ENCODE measurements at places on chromosomes 12 and 14.

DNA sequence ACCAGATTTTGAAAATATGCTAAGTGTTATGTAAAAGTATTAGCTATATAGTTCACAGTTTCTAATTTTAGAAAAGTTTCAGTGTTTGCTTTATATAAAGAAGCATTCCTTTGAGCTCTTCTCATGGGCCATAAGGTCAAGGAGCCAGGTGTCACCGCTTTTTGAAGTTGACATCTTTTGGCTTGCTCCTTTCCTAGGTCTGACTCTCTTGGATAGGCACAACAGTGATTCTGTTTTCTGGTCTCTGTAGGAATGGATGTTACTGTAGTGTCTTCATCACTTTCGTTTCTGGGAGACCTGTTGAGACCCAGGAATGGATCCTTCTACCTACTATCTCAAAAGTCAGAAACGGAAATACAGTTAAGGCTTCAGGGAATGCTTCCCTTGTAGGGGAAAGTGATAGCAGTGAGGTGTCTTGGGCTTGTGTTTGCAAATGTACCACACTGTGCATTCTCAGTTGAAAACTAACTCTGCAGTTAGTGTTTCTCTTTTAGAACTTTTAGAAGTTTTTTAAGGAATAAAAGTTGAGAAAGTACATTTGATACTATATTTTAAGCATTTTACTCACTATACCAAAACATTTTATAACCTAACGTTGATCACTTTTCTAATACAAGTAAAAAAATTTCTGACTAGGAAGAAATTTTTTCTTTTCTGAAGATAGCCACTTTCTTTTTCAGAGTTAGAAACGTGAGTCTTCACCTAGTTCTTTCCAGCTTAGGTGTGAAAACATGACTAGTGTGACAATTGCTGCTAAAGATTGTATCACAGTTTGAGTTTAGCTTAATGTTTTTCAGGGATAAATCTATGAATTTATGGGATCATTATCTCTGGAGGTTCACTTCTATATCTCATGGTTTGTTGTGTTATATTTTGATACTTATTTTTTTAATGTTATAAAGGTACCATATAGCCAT, 20.8 kb downstream of the VRK1 start:
- DNase-seq: no peak

- no peak for DNase-seq
These were observed 60.8 kb upstream of the RIMBP2 start for GRCh38 chr12:130776857-130777339.

DNA sequence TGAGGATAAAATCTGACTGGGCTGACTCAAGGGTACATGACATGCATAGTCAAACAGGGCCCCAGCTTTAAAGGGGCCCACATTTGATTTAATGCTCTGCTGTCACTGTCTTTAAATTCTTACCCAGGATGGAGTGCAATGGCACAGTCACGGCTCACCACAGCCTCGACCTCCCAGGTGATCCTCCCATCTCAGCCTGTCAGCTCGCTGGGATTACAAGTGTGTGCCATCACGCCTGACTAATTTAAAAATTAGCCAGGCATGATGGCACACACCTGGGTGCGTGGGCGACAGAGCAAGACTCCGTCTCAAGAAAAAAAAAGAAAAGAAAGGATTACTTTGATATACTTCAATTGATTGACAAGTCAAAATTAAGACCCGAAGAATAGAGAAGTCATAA, 9.2 kb upstream of the PLBD1 start:
- no peak for DNase-seq

DNA sequence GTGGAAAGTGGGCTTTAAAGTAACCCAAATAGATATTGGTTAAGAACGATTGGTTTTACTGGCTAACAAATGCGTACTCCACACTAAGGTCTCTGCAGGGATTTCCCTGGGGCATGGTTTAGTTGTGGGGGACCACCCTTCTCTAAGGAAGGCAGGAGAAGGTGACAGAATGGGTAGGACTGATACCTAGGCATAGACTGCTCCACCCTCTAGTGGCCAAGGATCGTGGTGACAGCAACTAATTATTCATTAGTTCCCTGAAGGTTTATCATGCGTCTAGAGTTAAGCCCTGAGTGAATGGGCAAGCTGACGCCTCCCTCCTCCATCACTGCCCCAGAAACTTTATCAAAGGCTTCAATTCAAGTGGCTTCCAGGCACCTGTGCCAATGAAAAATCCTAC, 9.1 kb downstream of the FAM181A start:
- no peak for DNase-seq

- DNase-seq: peak; percentile 98
These were observed 36.3 kb downstream of the LIMA1 start for GRCh38 chr12:50246873-50247612.

DNA sequence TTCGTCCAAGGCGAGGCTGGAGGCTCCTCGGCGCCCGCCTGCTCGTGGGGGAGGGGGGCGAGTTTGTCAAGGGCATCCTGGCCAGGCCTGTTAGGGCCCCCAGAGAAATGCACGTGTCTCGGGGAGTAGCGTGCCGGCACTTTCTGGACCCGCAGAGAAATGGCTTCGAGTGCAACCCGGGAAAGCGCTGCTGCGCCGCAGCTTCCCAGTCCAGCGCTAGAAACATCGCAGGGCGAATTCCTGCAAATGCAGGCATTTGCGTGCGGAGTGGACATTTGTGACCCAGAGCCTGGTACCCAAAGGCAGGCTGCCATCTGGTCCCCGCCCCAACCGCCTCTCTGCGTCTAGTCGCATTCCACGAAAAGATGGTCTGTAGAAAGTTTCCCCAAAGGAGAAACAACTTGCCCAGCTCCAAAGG, 756 bp downstream of the LGR5 start:
- DNase-seq: no peak

DNA sequence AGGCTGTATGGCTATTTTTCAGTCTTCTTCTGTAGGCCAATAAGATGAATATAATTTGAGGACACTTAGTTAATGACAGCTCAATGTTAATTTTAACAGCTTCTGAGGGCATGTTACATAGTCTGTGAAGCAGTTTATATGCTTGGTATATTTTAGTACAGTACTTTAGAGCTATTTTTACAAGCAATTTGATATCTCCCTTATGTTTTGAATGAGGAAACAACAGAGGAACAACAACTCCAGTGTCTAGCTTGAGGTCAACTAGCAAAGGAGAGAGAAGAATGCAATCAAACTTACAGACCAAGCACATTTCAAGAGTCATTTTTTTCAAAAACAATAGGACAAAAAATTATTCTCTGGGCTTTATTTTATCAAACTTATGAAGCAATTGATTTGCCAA, 469.1 kb upstream of the DCN start:
- DNase-seq: no peak

- no peak for DNase-seq
These were observed 88.8 kb downstream of the NAV3 start for GRCh38 chr12:77919450-77919849.

- DNase-seq: no peak
These were observed 6.4 kb downstream of the GNS start for GRCh38 chr12:64752833-64753238.

GRCh38 chr12:72777806-72778205, 505.6 kb downstream of the TRHDE start:
- no peak for DNase-seq

DNA sequence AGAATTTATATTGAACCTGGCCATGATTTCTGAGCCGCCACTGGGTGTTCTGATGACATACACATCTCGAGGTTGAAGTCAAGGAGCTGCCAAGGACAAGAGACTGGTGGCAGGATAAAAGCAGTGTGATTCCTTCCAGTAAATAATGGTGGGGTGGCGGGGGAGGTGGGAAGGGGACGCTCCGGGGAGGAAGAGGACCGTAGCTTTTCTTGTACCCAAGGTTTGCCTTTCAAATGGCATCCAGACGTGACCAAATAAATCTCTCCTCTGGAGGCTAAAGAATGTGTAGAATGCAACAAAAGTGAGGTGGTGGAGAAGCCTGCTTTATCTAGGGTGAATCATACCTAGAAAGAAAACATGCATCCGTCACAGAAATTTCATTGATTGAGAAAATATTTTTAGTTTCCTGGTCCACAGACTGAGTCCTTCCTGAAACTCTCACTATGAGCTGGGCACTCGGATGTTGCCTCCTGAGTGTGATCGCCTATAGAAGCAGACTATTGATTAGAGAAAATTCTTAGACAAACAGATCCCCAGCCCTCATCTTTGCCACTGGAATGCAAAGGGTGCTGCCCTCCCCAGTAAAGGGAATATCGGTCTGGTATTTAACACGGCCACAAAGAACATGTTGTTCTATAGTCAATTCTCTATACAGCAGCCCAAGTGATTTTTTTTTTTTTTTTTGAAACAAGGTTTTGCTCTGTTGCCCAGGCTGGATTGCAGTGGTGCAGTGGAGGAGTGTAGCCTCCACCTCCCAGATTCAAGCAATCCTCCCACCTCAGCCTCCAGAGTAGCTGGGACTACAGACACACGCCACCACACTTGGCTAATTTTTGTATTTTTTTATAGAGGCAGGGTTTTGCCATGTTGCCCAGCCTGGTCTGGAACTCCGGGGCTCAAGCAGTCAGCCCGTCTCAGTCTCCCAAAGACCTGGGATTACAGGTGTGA, 112.1 kb downstream of the DPF3 start:
- DNase-seq: peak; percentile 82

DNA sequence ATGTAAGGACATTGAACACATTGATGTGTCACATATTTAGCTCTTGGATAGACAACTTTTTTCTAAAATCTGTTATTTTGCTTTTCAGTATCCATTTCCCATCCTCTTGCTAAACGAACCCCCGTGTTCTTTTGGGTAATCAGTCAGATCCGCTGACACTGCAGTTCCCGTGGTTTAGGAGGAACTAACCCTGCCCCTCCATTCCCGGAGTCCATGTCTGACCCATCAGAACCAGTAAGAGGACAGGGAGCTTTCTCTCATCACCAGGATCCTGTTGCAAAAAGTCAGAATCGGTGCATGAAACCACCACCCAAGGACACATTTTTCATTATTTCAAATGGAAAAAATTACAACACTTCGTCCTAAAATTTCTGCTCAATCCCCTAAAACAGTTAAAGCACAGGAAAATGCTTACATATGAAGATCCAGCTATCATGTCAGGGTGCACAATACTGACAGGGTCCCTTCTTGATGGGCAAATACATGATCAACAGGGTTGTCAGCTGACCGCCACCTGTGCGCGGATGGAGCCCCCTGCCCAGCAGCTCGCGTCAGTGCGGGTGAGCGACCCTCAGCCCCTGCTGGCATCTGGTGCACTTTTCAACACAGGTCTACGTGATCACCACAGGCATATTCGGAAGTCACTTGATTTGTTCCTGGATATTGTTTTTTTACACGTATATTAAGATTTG, 276.8 kb downstream of the ADGRD1 start:
- no peak for DNase-seq

- peak; percentile 88 for DNase-seq
These were observed 43.5 kb downstream of the TMX1 start for GRCh38 chr14:51283402-51284085.

- peak; percentile 54 for DNase-seq
These were observed 9.2 kb downstream of the GLIPR1 start for GRCh38 chr12:75489613-75490210.

DNA sequence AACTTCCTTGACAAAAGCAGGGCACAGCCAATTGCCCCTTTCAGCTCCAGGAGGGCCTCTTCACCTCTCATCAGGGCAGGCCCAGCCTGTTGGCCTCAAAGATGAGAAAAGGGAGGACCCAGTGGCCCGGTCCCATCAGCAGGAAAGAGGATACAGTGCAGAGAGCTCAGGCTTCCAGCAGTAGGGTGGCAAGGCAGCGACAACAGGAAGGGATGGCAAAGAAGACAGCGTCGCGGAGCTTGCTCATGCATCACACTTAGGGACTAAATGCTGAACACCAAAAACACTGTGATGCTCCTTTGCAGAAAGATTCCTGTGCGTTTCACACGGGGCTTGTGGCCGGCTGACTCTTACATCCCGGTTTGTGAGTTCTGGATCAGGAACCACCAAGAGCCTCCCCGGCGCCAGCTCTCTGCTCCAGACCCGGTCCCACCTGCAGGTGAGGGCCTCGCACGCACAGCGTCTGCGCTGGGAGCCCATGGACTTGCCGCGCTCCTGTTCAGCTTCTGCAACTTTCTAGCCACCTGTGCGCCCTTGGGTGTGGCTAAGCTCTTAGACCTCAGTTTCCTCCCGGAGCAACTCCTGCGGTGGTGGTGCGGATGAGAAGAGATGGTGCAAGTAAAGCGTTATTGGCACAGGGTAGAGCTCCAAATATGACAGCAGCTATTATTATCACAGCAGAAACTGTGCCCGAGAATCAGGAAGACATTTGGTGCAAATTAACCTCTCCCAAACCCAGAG, 15.3 kb upstream of the BCL7A start:
- DNase-seq: no peak

- DNase-seq: no peak
These were observed 67.8 kb upstream of the EGLN3 start for GRCh38 chr14:34018564-34019244.

DNA sequence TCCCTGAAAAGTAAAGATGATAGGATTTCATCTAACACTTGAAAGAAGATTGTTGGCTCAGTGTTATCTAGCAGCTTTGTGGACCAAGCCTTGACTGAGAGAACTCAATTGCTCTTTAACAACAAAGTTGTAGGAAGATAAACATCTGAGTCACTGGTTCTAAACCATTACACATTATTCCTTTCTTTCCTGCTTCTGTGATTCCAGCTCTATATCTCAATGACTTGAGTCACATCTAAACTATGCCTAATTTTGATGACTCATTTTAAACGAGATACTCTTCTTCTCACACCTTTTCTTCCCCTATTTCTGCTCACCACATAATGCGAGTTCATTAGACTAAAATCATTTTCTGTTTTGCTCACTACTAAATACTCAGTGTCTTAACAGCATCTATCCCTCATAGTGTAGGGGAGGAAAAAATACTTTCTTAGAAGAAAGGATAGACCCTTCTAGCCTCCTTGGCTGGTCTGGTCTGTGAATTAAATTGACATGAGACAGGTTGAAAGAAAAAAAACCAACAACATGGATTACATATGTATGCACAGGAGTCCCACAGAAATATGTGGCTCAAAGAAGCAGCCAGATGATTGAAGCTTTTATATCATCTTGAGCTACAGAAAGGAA, 201.4 kb downstream of the C12orf50 start:
- DNase-seq: peak; percentile 80

GRCh38 chr12:32036477-32037263, 70.0 kb upstream of the BICD1 start:
- DNase-seq: no peak

- DNase-seq: no peak
These were observed 5.0 kb downstream of the SLC25A21 start for GRCh38 chr14:37167151-37168047.

DNA sequence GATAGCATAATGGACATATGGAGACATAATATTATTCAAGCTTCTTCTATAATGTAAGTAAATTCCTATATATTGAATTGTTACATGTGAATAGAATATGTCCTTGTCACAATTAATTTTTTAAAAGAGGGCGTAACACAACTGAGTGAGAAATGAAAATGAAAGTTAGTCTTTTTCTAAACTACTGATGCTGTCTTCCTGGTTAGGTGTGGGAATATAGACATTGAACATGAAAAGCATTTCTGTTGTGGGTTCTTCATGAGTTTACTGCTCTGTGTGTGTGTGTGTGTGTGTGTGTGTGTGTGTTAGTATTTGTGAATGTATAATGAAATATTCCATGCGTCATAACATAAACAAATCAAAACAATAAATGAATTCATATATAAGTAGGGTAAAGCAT, 40.5 kb upstream of the RTL1 start:
- DNase-seq: no peak

- DNase-seq: no peak
These were observed 101.1 kb downstream of the CRACR2A start for GRCh38 chr12:3651585-3652424.

Measured in HCEC 1CT (cell line).